ENCODE measurements at places on chromosomes 2 and 18.

DNA sequence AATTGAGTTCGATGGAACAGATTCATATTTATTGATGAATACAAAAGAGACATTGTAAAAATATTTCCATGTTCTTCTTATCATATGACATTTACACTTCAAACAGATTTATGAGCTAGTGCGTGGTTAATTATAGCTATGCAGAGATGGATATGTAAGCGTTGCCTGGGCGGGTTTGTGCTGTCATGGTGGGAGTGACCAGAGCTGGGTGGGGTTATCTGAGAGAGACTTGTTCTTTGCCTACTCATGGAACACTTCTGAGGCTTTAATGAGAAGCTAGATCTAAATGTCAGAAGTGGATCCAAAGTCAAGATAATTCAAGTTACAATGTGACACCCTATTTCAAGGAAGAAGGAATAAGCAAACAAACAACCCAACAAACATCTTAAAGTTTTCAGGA, 162.3 kb upstream of the ZEB2 start:
- DNase-seq = no peak

- DNase-seq = no peak
Observed at GRCh38 chr2:37226863-37227262, 4.5 kb downstream of the CEBPZ start.

- no peak for DNase-seq
Observed at GRCh38 chr2:169343202-169343601, 19.1 kb downstream of the LRP2 start.

- no peak for DNase-seq
Observed at GRCh38 chr2:96893289-96894150, 23.6 kb upstream of the SEMA4C start.

GRCh38 chr2:164794016-164794415, 47.6 kb downstream of the COBLL1 start:
- DNase-seq = no peak

DNA sequence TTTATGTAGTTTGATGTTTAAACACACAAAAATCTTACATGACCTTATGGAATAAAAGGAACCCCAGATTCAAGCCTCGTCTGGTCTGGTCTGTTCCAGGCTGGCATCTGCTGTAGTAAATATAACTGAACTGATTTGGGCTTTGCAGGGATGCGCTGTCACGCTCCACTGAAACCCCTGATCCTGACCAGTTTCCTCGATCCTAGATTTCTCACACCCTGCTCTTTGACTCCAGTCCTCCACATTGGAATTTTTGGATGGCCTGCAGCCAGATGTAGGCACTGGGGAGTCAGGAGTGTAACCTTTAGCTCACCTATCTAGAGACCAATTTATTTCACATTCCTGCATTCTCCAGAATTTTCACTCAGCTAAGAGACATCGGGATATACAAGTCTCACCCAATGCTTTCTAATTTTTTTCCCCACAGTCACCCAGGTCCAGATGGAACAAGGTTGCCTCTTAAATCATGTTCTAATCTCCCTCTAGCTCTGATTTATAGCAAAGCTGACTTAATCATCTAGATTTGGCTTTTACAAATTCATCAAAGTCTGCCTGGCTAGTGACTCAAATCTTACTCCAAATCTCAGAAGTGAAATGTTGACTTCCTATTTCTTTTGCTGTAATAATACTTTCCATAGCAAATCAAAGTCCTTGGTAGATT, 219.6 kb downstream of the CD226 start:
- no peak for DNase-seq

DNA sequence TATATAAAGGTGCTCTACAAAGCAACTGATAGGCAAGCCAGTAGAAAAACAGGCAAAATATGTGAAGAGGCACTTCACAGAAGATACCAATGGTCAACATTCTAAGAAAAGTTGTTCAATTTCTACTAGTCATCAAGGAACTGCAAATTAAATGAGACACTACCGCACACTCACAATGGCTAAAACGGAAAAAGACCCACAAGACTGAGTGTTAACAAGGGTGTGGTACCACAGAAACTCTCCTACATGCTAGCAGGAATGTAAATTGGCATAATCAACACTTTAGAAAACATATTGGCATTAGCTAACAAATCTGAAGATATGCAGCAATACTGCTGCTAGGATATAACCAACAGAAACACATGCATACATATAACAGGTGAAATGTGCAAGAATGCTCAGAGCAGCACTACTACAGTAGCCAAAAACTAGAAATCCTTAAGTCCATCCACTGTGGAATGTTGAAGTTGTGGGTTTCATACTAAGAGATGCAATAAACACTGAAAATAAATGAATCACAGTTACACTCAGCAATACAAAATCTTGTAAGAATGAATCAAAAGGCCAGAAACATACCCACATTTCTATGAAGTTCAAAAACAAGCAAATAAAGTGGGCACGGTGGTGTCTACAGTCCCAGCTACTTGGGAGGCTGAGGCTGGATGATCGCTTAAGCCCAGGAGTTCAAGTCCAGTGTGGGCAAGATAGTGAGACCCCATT, 9.2 kb downstream of the RNU4ATAC start:
- no peak for DNase-seq

- DNase-seq = no peak
Observed at GRCh38 chr2:38534746-38535403, 67.9 kb downstream of the HNRNPLL start.

DNA sequence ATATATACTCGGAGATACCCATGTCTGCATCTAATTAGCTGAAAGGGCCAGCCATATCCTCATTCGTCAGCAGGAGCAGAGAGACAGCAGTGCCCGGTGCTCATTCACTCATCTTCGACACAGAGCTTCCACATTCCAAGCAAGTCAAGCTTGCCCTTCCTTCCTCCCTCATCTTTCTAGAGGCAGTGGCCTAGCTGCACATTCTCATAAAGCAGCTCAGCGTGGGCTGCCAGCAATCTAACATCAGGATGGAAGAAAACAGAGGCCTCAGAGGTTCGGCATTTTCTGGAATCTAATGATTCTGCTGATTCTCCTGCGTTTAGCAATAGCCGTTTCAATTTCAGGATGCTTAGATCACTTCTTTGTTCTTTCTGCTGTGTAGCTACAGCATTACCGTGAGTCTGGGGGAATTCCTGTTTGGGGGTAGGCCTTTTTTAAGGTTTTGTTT, 68.8 kb downstream of the CLHC1 start:
- DNase-seq = no peak

- DNase-seq = no peak
Observed at GRCh38 chr18:22031611-22032010, 137.8 kb upstream of the GATA6 start.

GRCh38 chr2:157788201-157788600, 87.9 kb downstream of the ACVR1 start:
- no peak for DNase-seq

GRCh38 chr18:6326566-6326965, 88.1 kb downstream of the L3MBTL4 start:
- no peak for DNase-seq

DNA sequence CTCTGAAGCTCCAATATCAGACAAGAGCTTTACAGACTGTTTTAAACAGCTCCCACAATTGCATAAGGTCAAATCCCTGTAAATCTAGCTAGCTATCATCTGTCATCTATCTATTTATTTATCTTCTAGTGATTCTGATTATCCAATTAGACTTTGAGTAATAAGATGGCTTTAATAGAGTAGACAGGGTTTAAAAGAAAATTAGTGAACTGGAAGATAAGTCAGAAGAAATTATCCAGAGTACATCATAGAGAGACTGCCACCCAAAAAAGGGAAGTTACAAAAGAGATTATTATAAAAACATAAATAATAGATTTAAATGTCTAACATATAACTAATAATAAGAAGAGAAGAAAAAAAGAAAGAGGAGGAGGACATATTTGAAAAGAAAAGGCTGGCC, 8.0 kb upstream of the ZC3H8 start:
- no peak for DNase-seq

DNA sequence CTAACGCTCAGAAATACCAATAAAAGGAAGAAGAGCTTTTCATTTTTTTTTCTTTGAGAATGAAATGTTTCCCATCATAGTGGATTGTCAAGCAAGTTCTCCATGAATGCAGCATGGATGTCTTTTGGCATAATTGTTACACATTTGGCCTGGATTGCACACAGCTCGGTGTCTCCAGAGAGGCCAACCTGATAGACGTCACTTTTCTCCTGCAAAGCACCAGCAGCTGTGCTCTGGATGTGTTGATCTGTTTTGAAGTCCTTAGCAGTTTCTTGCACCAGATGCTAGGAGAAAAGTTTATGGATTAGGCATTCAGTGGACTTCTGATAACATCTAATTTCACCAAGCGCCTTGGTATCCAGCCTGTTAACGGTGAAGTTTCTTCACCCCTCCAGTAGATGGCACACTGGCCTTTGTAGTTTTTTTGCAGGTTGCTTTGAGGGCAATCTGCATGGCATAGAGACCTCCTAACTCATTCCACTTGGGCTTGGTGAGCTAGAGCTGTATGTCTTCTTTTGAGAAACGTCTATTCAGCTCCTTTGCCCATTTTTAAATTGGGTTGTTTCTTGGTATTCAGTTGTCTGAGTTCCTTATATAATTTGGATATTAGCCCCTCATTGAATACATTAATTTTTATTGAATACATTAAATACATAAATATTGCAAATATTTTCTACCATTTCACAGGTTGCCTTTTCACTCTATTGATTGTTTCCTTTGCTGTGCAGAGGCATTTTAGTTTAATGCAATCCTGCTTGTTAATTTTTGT, 59.7 kb downstream of the PTH2R start:
- no peak for DNase-seq

- no peak for DNase-seq
Observed at GRCh38 chr2:127859712-127860085, 1.7 kb upstream of the POLR2D start.

GRCh38 chr18:680392-680791, 22.9 kb downstream of the TYMS start:
- DNase-seq = no peak

GRCh38 chr2:656676-657075, 20.5 kb downstream of the TMEM18 start:
- no peak for DNase-seq

DNA sequence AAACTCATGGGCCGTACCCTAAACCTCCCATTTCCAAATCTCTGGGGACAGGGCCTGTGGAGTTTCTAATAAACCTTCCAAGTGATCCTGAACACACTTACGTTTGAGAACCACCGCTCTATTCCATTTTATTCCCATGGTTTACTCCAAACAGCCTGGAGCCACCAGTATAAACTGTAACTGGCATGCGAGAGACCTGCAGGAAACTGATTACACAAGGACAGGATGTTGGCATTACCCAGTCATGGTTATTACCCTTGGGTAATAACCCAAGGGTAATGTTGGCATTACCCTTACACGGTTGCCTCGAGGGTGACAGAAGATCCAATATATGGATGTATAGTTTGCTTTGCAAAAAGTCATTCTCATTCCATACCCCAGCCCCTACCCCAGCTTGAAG, 37.0 kb upstream of the YPEL5 start:
- no peak for DNase-seq

- no peak for DNase-seq
Observed at GRCh38 chr2:139079311-139079710, 299.1 kb upstream of the NXPH2 start.

- no peak for DNase-seq
Observed at GRCh38 chr2:142723236-142723635, 154.2 kb upstream of the KYNU start.

- no peak for DNase-seq
Observed at GRCh38 chr2:241011296-241011600, 12.8 kb downstream of the SNED1 start.

DNA sequence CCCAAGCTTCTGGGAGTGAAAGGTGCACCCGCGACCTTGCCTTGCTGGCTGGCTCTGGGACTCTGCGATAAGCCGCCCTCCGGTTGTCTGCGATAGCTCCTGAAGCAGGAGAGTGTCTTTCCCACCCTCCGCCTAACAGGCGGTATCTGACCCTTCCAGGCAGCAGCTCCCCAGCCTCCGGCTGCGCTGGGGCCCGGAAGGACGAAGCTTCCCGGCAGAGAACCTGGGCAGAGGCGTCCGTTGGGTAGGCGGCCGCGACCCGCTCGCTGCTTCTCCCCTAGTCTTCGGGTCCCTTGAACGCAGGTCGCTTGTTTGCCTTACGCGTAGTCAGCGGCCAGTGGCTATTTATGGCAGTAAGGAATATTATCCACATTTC, 446 bp upstream of the RHBDD1 start:
- DNase-seq = no peak

DNA sequence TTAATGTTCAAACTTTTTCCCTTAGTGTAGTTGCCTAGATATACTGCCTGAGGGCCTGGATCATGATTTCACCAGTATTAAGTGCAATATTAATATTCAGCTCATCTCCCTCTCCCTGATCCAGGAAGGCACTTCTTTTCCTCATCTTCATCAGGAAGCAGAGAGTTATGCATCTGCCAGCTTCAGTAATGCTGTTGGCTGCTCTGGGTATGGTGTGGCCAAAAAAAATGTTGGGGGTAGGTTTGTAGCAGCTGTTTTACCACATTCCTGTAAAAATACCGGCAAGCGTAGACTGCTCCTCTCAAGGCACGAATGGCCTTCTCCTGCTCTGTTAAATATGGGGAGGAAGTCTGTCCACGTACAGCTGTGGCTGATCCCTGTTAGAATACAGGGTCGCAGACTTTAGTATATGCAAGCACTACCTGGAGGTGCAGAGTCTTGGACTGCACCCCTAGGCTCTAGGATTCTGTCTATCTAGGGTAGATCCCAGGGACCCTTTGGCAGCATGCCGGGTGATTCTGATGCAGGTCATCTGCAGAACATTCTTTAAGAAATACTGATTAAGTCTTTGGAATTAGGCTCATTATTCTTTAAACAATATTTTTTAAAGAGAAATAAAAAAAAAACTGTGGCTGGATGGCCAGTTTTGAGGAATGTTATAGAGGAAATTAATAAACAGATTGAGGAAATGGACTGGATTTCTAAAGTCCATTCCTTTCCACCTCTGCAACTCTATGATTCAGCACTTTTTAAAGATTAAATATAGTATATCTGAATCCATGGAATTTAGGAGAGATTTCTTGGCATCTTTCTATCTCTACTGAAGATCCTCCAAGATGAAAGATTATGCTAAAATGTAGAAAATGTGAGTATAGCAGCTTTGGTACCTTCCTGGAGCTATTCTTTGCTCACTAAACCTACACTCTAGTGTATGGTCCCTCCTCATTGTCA, 21.0 kb upstream of the GLS start:
- no peak for DNase-seq

GRCh38 chr2:190701586-190701985, 52.7 kb downstream of the NAB1 start:
- DNase-seq = no peak

GRCh38 chr2:226690461-226691024, 109.1 kb downstream of the IRS1 start:
- DNase-seq = no peak

GRCh38 chr18:39660141-39660540, 2094.5 kb upstream of the CELF4 start:
- no peak for DNase-seq

DNA sequence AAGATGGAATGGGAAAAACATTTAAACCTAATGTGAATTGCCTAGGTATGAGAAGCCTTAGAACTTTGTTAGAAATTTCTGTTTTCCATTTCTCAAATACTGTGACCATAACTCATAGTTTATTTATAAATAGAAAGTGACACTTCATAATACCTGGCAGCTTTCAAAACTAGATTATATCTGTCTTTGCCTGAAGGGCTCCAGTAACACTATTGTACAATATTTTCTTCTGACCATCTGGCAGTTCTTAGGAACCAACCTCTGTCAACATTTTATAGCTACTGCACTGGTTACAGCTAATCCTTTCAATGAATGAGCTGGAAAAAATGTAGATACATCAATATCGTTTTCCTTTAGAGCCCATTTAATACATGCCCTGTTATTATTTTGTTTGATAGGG, 237.4 kb downstream of the CAMKMT start:
- DNase-seq = no peak

GRCh38 chr2:157394928-157395327, 49.0 kb downstream of the CYTIP start:
- no peak for DNase-seq
